Panc1 (cell line): ENCODE measurements at places on chromosomes 1 and 21. TPM values are rescaled to one million over a fixed set of nuclear protein-coding genes. Genes with fewer than 3 reads are reported as not detected.

Gene ADAMTSL4
- 9.5 TPM for total RNA-seq

Gene DCDC2B
- total RNA-seq, result not detected

Gene NUF2
- 26.1 TPM for total RNA-seq

DNA sequence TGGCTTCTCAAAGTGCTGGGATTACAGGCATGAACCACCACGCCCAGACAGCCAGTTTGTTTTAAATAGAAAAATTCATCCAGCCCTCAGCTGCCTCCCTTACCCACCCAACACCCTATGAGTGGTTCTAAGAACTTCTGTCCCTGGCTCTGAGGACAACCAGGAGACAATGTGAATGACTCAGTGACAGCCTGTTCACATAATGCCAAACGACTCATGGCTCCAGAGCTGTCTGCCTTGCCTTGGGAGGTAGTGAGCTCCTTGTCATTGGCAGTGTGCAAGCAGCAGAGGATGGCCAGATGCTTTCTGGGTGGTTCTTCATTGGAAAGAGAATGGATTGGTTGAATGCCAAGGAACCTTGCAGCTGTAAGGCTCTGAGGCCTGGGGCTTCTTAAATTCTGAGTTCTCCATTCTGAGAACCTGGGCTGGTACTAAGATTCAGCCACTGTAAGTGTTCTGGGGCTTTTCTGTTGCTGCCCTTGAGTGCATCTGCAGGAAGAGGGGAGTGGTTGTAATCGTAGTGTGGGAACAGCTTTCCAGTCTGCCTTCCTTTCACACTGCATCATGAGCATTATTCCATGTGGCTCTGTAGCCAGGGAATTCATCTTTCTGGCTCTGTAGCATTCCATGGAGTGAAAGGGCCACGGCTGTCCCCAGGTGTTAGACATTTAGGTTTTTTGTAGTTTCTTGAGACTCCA is 5.8 kb downstream of the SERINC2 start:
- peaks cover under 1% of the 10 kb centered on the region; the same call in 1 of the 2 replicates for H3K36me3 ChIP-seq
- no peak overlapping the region for H3K27ac ChIP-seq
- DNase-seq, result no peak
- H3K4me1 ChIP-seq, result peaks cover 9% of the 10 kb centered on the region

- H3K4me3 ChIP-seq, result no peak overlapping the region
- no peaks in the 10 kb centered on the region; the same call in 1 of the 2 replicates for H3K27me3 ChIP-seq
- no peaks in the 10 kb centered on the region for H3K4me1 ChIP-seq
- no peak for DNase-seq
- no peak overlapping the region for H3K27ac ChIP-seq
These were observed 44.9 kb downstream of the SYT6 start for GRCh38 chr1:114108751-114109255.

GRCh38 chr1:213533125-213533524 is 454.6 kb upstream of the PROX1 start:
- H3K27me3 ChIP-seq, result no peaks in the 10 kb centered on the region; the same call in 1 of the 2 replicates
- H3K4me3 ChIP-seq, result no peak overlapping the region
- H3K4me1 ChIP-seq, result no peaks in the 10 kb centered on the region

GRCh38 chr1:14689996-14690615 is 91.6 kb downstream of the KAZN start:
- peaks cover 23% of the 10 kb centered on the region for H3K27me3 ChIP-seq
- H3K4me3 ChIP-seq, result no peak overlapping the region
- H3K27ac ChIP-seq, result no peak overlapping the region
- no peaks in the 10 kb centered on the region; the same call in 1 of the 2 replicates for H3K36me3 ChIP-seq
- DNase-seq, result no peak
- H3K4me1 ChIP-seq, result no peaks in the 10 kb centered on the region
